ENCODE measurements at places on chromosomes 16 and 17.

DNA sequence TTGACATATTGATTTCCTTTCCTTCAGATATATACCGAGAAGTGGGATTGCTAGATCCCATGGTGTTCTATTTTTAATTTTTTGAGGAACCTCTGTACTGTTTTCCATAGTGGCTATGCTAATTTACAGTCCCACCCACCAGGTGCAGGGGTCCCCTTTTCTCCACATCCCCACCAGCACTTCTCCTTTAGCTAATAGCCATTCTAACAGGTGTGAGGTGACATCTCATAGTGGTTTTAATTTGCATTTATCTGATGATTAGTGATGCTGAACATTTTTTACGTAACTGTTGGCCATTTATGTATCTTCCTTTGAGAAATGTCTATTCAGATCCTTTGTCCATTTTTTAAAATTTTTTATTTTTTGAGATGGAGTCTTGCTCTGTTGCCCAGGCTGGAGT is 93.9 kb downstream of the SDR42E1 start:
- DNase-seq: no peak

- no peak for DNase-seq
These were observed 2.3 kb downstream of the C17orf58 start for GRCh38 chr17:67993998-67994361.

- DNase-seq: no peak
These were observed 2.9 kb upstream of the SCN4A start for GRCh38 chr17:63975541-63976092.

DNA sequence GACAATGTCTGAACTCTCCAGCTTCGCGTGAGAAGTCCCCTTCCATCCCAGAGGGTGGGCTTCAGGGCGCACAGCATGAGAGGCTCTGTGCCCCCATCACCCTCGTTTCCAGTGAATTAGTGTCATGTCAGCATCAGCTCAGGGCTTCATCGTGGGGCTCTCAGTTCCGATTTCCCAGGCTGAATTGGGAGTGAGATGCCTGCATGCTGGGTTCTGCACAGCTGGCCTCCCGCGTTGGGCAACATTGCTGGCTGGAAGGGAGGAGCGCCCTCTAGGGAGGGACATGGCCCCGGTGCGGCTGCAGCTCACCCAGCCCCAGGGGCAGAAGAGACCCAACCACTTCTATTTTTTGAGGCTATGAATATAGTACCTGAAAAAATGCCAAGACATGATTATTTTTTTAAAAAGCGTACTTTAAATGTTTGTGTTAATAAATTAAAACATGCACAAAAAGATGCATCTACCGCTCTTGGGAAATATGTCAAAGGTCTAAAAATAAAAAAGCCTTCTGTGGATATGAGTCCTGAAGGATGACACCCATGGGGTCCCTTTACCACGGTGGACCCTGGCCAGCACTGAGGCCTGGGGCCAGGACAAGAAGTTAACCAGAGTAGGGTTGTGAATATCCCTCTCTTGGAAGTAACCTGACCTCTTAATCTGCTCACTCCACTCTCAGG is 10.5 kb upstream of the ITGAD start:
- DNase-seq: peak; percentile 57

DNA sequence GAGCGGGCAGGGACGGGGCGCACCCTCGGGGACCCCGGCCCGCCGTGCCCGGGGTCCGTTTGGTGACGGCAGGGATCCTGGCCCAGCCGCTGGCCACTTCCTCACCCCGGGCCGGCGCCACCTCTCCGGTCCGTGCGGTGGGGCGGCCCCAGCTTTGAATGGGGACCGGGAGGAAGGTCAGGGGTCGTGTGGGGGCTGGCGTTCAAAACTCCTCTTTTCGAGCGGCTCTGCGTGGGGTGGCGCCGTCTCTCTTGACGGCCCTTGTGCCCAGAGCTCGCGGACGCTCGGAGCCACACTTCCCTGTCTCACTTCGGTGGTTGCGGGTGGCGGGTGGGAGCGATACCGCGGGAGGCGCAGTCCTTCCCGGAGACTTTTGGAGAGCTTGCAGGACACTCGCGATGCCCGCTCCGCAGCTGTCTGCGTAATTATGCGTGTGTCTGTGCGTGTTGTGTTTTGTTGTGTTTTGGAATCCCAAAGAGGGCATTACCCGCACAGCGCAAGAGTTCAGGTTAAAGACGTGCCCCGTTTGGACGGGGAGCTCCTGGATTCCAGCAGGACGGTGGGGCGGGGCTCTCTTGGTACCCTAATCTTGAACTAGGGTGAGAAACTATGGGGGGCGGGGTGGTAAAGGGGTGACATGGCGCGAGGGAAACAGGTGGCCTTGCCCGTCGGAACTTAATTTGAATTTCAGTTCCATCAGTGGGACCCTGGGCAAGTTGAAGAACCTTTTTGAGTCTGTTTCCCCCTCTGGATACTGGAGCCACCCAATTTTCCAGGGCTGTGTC is 637 bp downstream of the PLCG2 start:
- DNase-seq: no peak

GRCh38 chr16:75342308-75342811 is 90.9 kb upstream of the BCAR1 start:
- DNase-seq: no peak

DNA sequence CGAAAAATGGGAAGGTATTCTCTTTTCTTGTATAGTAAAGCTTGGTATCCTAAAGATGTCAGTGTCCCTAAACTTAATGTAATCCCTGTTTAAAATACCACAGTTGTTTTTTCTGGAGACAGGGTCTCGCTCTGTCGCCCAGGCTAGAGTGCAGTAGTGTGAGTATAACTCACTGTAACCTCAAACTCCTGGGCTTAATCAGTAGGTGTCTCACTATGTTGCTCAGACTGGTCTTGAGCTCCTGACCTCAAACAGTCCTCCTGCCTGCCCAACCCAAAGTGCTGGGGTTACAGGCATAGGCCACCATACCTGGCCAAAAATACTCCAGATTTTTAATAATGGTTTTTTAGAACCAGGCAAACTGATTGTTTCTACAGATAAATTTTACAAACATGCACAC is 8.2 kb downstream of the DCAF7 start:
- DNase-seq: no peak
